ENCODE measurements at places on chromosomes 3 and 15. TPM values are rescaled to one million over a fixed set of nuclear protein-coding genes. Genes with fewer than 3 reads are reported as not detected.

SPATA12 gene
- not detected for total RNA-seq

TMC3 gene
- total RNA-seq: 0.25 TPM

ECE2 gene
- 2.7 TPM for total RNA-seq

MYL3 gene
- 0.49 TPM for total RNA-seq

PLXNB1 gene
- 50.9 TPM for total RNA-seq

CDHR4 gene
- total RNA-seq: under 0.01 TPM

PLAAT1 gene
- total RNA-seq: 11.3 TPM

SELENOS gene
- 30.2 TPM for total RNA-seq

TMEM45A gene
- total RNA-seq: 3.7 TPM

ADPGK gene
- 23.8 TPM for total RNA-seq

FMN1 gene
- total RNA-seq: 1.5 TPM

GOLGA6L10 gene
- total RNA-seq: 6.4 TPM

APBA2 gene
- 91.7 TPM for total RNA-seq

TMEM42 gene
- 4.7 TPM for total RNA-seq

MINAR1 gene
- 2.5 TPM for total RNA-seq

GP9 gene
- total RNA-seq: 0.25 TPM

ENTPD3 gene
- 3.0 TPM for total RNA-seq

CLDN11 gene
- 14.5 TPM for total RNA-seq

MUC20 gene
- total RNA-seq: 2.5 TPM

ETV5 gene
- total RNA-seq: 28.8 TPM

ANKUB1 gene
- 0.25 TPM for total RNA-seq

HIGD2B gene
- total RNA-seq: not detected

MME gene
- total RNA-seq: 1.2 TPM

GASK1A gene
- 4.9 TPM for total RNA-seq

ARHGEF26 gene
- 7.9 TPM for total RNA-seq

CYB561D2 gene
- total RNA-seq: 8.1 TPM

CFAP20DC gene
- total RNA-seq: 1.2 TPM

MELTF gene
- total RNA-seq: 4.4 TPM

CLDN16 gene
- 0.25 TPM for total RNA-seq

RPL35A gene
- 704 TPM for total RNA-seq

RABL3 gene
- total RNA-seq: 12.3 TPM

STARD9 gene
- 7.9 TPM for total RNA-seq

SHC4 gene
- total RNA-seq: 5.4 TPM

ITIH3 gene
- not detected for total RNA-seq

AMIGO3 gene
- total RNA-seq: 0.25 TPM

IGDCC3 gene
- total RNA-seq: 9.8 TPM

TMCO5A gene
- total RNA-seq: not detected

NANOGP8 gene
- 0.25 TPM for total RNA-seq

LRTM1 gene
- total RNA-seq: not detected

ZPLD1 gene
- under 0.01 TPM for total RNA-seq

ANP32A gene
- total RNA-seq: 85.8 TPM

ESYT3 gene
- total RNA-seq: 0.74 TPM

LRRC31 gene
- total RNA-seq: not detected

EEF1AKMT4 gene
- 0.49 TPM for total RNA-seq

OR5K1 gene
- not detected for total RNA-seq

PIGBOS1 gene
- 3.2 TPM for total RNA-seq

SIN3A gene
- total RNA-seq: 30.2 TPM

C3orf20 gene
- not detected for total RNA-seq

SAXO2 gene
- total RNA-seq: 4.7 TPM

MRPL46 gene
- 14.5 TPM for total RNA-seq

HAPLN3 gene
- 4.7 TPM for total RNA-seq

CSTA gene
- total RNA-seq: not detected

LRRIQ4 gene
- 0.49 TPM for total RNA-seq

STRIT1 gene
- total RNA-seq: not detected

SKOR1 gene
- 0.25 TPM for total RNA-seq

SLC15A2 gene
- total RNA-seq: 9.3 TPM

CCR3 gene
- total RNA-seq: not detected

DNAH1 gene
- 1.7 TPM for total RNA-seq

ZNF501 gene
- 17.5 TPM for total RNA-seq

Measured in temporal lobe (tissue), 4 donors.